ENCODE measurements at places on chromosomes 13 and 19.

GRCh38 chr13:106998664-106999063 is 430.7 kb upstream of the ARGLU1 start:
- no peak for DNase-seq

DNA sequence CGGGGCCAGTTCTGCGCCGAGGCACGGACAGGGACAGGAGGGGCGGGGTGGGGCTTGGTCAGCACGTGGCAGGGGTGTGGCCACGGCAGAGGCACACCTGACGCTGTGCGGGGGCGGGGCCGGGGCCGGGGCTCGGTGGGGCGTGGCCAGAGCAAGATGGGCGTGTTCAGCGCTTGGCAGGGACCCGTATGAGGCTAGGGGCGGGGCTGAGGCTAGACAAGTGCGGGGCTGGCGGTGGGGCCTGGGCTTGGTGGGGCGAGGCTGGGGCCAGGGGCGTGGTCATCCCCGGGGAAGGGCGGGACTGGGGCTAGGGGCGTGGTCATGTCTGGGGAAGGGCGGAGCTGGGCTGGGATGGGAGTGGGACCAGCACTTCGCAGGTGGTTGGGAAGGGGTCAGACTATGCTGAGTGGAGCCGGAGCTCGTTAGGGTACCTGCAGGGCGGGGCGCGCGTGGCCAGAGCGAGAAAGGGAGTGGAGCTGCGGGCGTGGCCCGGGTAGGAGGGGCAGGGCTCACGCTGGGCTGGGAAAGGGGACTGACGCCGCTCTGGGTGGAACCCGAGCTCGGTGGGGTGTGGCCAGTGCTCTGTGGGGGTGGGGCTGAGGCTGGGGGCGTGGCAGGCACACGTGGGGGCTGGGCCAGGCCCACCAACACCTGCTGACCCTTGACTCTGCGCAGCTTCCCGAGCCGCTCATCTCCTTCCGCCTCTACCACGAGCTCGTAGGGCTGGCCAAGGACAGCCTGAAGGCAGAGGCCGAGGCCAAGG is 12.8 kb downstream of the POLR2E start:
- no peak for DNase-seq

DNA sequence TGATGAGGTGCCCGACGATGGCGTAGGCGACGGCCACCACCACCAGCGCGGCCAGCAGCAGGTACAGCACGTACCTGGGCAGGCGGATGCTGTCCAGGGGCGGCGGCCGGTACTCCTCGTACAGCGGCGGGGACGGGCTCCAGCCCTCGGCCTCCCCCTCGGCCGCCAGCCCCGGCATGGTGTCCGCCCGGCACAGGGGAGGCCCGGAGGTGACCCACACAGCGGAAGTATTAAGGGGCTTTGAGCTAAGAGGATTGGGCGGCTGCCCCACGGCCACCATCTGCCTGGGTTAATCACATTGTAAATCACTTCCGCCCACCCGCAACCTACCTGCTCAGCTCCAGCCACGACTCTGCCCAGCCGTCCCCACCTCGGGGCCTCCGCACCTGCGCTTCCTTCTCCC is at the start of gene SMIM44:
TSS of gene SMIM44 (minus strand) at position 216 of the 403 bp plus-strand sequence. CDS start at position 178, 38 bp downstream.
- no peak for DNase-seq

DNA sequence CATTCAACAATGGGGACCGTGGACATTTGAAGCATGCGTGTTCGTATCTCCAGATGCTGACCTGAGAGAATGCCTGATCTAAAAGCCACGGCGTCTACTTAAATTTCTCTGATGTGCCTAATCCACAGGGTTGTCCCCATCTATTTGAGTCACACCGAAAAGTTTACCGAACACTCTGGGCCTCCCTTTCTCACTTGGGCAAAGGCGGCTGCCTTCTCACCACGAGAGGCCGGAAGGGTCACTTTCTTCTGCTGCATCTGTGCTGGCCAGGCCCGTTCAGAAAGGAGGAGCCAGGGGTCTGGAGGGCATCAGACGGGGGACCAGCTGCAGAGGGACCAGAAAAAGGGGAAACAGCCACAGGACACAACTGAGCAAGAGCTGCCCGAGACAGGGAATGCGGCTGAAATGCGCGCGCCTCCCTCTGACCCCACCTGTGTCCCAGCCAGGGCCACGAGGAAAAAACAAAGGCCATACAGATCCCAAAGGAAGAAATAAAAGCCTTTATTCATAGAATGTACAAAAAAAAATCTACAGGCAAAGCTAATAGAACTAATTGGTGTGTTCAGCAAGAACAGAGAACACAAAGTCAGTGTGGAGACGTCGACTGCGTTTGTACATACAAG is 71.3 kb upstream of the C13orf46 start:
- DNase-seq: no peak

GRCh38 chr13:107138486-107138885 is 570.5 kb upstream of the ARGLU1 start:
- no peak for DNase-seq

DNA sequence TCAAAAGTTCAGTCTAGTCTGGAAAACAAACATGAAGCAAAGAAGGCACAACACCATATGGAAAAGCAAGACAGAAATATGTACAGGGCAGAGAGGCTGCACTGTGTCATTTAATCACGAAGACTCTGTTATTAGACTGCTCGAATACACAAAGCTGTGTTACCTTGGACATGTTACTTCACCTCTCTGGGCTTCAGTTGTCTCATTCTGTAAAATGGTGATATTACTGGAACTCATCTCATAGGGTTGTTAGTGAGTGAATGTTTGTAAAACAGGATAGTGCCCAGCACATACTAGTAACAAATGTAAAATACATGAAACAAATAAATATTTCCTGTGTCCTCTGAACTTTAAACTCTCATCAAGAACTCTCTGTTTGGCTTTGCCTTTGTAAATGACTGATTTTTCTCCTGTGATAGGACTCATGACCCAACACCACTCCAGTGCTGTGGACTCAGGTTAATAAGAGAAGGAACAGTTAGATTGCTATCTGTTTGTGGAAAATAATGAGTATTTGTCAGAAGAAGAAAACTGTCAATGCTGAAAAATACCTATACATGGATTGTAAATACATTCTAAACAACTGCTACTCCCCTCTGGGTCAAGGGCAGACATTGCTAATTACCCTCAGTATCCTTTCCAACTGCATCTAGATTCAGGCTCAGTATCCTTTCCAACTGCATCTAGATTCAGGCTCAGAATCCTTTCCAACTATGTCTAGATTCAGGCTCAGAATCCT is 62.3 kb downstream of the ZIC5 start:
- no peak for DNase-seq

DNA sequence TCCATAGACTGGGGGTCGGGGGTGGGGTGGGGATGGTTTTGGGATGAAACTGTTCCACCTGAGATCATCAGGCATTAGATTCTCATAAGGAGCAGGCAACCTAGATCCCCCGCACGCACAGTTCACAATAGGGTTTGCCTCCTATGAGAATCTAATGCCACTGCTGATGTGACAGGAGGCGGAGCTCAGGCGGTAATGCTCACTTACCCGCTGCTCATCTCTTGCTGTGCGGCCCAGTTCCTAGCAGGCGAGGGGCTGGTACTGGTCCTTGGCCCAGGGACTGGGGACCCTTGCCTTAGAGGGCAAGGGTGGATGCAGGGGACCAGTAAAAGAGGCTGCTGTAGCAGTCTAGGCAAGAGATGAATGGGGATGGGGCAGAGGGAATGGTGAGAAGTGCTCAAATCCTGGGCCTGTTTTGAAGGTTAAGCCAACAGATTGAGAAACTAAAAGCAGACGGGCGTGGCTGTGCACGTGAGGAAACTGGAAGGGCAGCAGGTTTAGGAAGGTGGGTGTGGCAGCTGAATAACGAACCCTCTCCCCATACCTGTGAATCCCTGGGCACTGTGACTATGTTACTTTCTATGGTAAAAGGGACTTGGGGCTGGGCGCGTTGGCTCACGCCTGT is 1.5 kb upstream of the ERICH4 start:
- no peak for DNase-seq

GRCh38 chr19:17616961-17617806 is 61.7 kb downstream of the COLGALT1 start:
- no peak for DNase-seq

DNA sequence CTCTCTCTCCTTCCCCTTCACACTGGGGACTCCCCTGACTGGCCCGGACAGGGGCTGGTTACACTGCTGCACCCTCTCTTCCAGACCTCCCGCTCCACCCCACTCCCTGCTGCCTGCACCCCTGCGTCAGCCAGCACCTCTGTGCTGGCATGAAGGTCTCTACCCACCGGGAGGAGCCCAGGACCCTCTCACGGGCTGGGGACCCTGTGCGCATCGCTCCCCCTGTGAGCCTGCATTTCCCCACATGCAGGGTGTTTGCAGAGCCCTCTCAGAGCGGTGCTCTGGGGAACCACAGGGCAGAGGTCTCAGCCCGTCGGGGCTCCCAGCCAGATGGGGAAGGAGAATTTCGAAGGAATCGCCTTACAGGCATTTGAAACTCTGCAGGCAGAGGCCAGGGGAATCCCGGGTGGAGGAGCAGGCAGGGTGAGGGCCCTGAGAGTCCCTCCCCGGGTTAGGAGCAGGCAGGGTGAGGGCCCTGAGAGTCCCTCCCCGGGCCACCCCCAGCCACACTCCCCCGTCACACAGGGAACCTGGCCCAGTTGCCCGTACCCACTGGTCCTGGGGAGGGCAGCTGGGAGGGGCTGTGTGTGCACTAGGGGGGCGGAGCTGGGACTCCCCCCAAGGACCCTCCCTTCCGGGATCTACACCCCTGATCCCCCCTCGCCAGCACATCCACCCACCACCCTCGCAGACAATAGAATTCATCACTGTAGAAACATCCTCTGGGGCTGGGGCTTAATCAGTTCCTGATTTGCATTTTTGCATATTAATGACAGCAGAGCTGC is 16.3 kb upstream of the TCF3 start:
- no peak for DNase-seq

- DNase-seq: no peak
These were observed 108.4 kb upstream of the NBEA start for GRCh38 chr13:34833562-34834182.

GRCh38 chr19:4018140-4018613 is 10.6 kb downstream of the PIAS4 start:
- DNase-seq: no peak

- no peak for DNase-seq
These were observed 9.7 kb upstream of the LENG8 start for GRCh38 chr19:54439174-54439851.

DNA sequence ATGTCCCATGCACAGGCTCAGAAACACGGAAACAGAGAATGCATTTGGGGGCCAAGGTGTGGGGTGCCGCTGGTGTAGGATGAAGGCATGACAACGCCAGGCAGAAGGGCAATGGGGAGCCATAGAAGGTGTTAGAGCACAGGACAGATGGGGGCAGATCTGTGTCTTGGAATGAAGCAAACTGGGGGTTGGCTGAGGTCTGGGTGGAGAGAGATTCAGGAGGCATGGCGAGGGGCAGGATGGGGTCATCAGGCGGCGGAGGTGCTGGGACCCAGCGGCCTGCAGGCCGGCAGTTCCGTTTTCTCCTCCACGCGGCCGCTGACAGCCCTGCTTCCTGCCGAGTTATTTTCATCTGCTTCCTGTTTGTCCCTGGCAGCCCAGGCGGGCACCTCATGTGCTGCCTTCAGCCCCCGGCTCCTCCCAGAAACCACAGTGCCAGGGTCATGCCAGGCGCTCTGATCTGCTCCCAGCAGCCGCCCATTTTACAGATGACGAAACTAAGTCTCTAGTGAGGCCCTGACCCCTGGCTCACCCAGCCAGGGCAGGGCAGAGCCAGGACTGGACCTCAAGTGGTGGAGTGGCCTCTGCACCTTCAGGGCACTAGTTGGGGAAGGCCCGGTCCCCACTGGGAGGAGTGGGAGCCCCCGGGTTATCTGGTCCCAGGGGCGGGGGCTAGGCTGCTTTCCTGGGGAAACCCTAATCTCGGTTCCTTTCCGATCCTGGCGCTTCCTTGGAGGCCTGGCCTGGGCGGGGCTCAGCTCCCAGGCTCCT is 2.2 kb downstream of the ARHGAP45 start:
- DNase-seq: no peak

- no peak for DNase-seq
These were observed 5.4 kb downstream of the TM9SF2 start for GRCh38 chr13:99506634-99507033.

GRCh38 chr13:110042253-110042950 is 256.0 kb upstream of the IRS2 start:
- DNase-seq: no peak

DNA sequence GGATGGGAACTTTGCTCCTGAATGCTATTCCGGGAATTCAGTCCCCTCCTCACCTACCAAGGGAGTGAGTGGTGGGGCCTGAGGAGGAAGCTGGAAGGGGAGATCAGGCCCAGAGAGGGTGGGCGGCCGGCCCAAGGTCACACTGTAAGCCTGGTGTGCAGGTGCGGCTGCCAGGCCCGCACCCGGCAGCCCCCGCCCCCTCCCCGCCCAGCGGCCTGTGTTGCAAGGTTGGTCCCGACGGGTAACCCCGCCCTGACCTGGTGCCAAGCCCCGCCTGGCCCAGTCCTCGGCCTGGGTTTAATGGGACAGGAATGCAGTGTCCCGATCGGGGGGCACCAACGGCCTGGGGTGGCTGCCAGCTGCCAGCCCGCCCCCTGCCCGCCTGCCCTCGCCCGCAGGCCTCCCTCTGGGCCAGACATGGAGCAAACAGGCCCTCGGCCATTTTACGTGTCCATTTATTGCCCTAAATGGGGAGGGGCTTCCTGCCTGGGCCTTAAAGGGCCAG is 5.5 kb downstream of the ZBTB7A start:
- no peak for DNase-seq

- DNase-seq: no peak
These were observed 42.1 kb upstream of the C13orf46 start for GRCh38 chr13:114015969-114016295.

- peak; percentile 54 for DNase-seq
These were observed 136.9 kb downstream of the USP12 start for GRCh38 chr13:27034678-27035111.

- no peak for DNase-seq
These were observed 10.4 kb upstream of the PLA2G4C start for GRCh38 chr19:48121066-48121465.

DNA sequence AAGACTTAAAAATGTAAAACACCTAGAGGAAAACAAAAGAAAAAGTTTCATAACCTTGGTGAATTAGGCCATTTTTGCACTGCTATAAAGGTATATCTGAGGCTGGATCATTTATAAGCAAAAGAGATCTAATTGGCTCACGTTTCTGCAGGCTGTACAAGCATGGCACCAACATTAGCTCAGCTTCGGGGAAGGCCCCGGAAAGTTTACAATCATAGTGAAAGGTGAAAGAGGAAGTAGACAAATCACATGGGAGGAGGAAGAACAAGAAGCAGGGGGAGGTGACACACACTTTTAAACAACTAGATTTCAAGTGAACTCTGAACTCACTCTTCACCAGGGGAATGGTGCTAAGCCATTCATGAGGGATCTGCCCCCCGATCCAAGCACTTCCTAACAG is 1358.5 kb upstream of the PCDH9 start:
- DNase-seq: no peak

- no peak for DNase-seq
These were observed 46.4 kb downstream of the VWA8 start for GRCh38 chr13:41914552-41914951.

DNA sequence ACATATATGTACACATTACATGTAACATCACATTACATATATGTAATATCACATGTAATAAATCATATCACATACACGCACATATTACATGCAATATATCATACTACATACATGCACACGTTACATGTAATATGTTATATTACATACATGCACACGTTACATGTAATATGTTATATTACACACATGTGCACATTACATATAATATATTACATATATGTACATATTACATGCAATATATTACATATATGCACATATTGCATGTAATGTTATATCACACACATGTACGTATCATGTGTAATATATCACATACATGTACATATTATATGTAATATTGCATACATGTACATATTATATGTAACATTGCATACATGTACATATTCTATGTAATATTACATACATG is 77.6 kb downstream of the GADD45B start:
- DNase-seq: no peak

GRCh38 chr19:33840783-33841182 is 44.1 kb downstream of the KCTD15 start:
- DNase-seq: no peak
